A549 treated with DMSO at 1 μM for 4 hours (cell line): ENCODE measurements at places on chromosomes 6 and 20. TPM values are rescaled to one million over a fixed set of nuclear protein-coding genes. Genes with fewer than 3 reads are reported as not detected.

The TP53TG5 gene
- total RNA-seq = not detected in 5 replicates

The SEC63 gene
- 19.8 to 28.4 TPM (median 23.9 TPM) in 5 replicates for total RNA-seq

The CCN5 gene
- 24.1 to 33.0 TPM (median 26.6 TPM) in 5 replicates for total RNA-seq

The ARFGEF3 gene
- total RNA-seq = 0.57 to 0.77 TPM (median 0.67 TPM) in 5 replicates

The DNMT3B gene
- 3.8 to 5.3 TPM (median 5.1 TPM) in 5 replicates for total RNA-seq

The RIPOR2 gene
- not detected in 5 replicates for total RNA-seq

The LY86 gene
- total RNA-seq = not detected in 5 replicates

The RSPO3 gene
- 116 to 130 TPM (median 127 TPM) in 5 replicates for total RNA-seq

The CSNK2B gene
- total RNA-seq = 165 to 176 TPM (median 167 TPM) in 5 replicates

The EBF4 gene
- 1.8 to 3.5 TPM (median 2.6 TPM) in 5 replicates for total RNA-seq

The ARMC12 gene
- 0.18 to 0.40 TPM (median 0.24 TPM) in 5 replicates for total RNA-seq

The SLC26A8 gene
- total RNA-seq = not detected in 5 replicates

The TCP11 gene
- not detected in 5 replicates for total RNA-seq

The WFDC6 gene
- total RNA-seq = not detected in 5 replicates

The PPP1R3G gene
- total RNA-seq = 1.1 to 1.7 TPM (median 1.3 TPM) in 5 replicates

The CCHCR1 gene
- 5.7 to 8.3 TPM (median 6.8 TPM) in 5 replicates for total RNA-seq

The TMEM244 gene
- total RNA-seq = not detected in 5 replicates

The HLA-DQB1 gene
- not detected in 5 replicates for total RNA-seq

The GRM1 gene
- 0.02 to 0.04 TPM (median 0.03 TPM) in 4 of 5 replicates, not detected in the other for total RNA-seq

The RUNX2 gene
- 1.0 to 1.4 TPM (median 1.1 TPM) in 5 replicates for total RNA-seq

The VSTM2L gene
- 6.2 to 7.2 TPM (median 7.1 TPM) in 5 replicates for total RNA-seq

The CPXM1 gene
- not detected in 5 replicates for total RNA-seq
